Central memory CD8-positive, alpha-beta T cell (primary cell): ENCODE measurements at places on chromosomes 5 and 9.

DNA sequence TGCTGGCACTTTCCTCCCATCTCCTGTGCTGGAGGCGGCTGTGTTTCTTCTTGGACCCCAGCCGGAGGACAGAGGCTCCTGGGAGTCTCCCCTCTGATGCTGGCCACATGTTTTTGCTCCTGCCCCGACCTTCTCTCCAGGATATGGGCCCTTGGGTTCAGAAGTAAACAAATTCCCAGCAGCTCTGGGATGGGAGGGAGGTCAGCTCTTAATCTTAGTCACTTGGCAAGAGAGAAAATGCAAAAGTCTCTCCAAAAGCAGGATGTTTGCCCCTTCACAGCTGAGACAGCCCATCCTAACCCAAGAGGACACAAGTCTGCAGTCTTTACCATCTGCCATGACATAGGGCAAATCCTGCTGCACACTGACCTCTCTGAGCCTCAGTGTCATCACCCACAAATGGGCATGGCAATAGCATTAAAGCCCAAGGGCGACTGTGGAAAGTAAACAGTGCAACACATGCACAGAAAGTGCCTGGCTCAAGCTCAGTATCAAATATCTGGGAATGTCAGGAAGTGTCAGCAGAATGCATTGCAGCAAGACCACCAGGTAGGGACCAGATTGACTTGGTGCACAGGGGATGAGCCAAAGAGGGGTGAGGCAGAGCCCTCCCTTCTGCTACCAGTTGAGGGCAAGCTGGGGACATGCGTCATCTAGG is 117.0 kb upstream of the CXCL14 start:
- no peak for DNase-seq

GRCh38 chr9:123239726-123240125 is 28.7 kb downstream of the STRBP start:
- DNase-seq: no peak

- DNase-seq: no peak
Measured at GRCh38 chr9:132986640-132987620, 8.4 kb downstream of the GFI1B start.

- DNase-seq: no peak
Measured at GRCh38 chr5:131147258-131147657, 17.8 kb downstream of the HINT1 start.

- DNase-seq: no peak
Measured at GRCh38 chr5:55634866-55635265, 77.3 kb downstream of the SLC38A9 start.

DNA sequence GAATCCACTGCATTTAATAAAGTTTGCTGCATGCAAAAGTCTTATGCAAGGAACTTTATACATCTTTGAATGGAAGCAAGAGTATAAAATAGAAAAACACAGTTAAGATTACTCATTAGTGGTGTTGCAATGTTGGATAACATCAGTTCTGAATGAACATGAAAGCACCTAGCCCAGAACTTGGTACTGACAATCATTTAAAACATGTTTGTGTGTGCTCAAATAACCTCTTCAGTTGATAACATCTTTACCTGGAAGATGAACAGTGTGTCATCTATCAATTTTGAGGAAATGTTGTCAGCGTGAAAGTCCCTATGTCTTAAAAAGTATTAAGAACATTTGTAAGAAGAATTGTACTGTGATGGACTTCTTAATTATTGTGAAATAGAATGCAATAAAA is 370.4 kb upstream of the GRAMD2B start:
- DNase-seq: no peak
